ENCODE measurements at places on chromosomes 7 and 10.

GRCh38 chr10:7572391-7572790 is 94.4 kb downstream of the ITIH5 start:
- DNase-seq: no peak

DNA sequence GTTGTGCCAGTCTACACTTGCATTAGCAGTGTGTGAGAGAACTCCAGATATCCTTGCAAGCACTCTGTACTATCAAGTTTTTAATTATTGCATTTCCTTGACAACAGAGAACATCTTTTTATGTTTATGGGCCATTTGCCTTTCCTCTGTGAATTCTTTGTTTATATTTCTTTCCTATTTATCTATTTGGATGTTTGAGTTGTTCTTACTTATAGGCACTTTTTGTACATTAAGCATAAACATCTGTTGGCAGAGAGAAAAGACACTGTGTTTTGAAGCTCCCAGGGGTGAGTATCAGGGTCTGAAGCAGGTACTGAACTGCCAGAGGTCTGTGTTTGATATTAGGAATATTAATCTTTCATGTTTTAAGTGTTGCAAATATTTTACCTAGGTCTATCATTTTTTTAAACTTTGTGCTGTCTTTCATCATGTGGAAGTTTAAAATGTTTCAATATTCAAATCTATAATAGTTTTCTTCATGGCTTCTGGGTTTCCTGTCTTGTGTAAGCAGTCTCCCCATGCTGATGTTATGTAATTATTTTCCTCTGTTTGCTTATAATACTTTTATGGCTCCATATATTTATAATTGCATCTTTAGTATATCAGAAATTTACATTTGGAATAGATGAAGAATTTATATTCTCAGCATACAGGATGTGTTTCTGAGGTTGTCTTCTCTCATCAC is 17.7 kb upstream of the PDCD4 start:
- DNase-seq: no peak

- peak; percentile 23 for DNase-seq
Measured at GRCh38 chr10:60009710-60010383, 103.5 kb upstream of the CCDC6 start.

GRCh38 chr10:1559311-1559710 is 178.0 kb downstream of the ADARB2 start:
- DNase-seq: no peak

- DNase-seq: no peak
Measured at GRCh38 chr10:132520177-132520811, 17.3 kb upstream of the INPP5A start.

GRCh38 chr7:20141666-20142065 is 75.5 kb downstream of the MACC1 start:
- no peak for DNase-seq

- DNase-seq: no peak
Measured at GRCh38 chr10:104259999-104260774, 5.5 kb downstream of the GSTO1 start.

DNA sequence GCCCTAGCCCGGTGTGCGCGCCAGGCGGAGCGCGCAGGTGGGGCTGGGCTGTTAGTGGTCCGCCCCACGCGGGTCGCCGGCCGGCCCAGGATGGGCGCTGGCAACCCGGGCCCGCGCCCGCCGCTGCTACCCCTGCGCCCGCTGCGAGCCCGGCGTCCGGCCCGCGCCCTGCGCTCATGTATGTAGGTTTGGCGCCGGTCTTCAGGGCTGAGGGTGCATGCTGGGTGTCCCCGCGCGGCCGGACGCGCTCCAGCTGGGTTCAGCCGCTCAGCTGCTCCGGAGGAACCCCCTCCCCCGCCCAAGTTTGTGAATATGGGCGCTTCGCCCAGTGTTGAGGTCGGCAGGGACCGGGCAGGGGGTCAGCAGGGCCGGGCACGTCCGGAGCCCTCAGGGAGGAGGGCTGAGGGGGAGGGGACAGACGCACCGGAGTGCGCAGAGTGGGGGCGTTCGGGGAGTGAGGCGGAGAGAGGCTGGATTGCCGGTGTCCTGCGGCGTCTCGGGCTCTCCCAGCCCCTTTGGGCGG is 559 bp downstream of the VWC2 start:
- DNase-seq: no peak

DNA sequence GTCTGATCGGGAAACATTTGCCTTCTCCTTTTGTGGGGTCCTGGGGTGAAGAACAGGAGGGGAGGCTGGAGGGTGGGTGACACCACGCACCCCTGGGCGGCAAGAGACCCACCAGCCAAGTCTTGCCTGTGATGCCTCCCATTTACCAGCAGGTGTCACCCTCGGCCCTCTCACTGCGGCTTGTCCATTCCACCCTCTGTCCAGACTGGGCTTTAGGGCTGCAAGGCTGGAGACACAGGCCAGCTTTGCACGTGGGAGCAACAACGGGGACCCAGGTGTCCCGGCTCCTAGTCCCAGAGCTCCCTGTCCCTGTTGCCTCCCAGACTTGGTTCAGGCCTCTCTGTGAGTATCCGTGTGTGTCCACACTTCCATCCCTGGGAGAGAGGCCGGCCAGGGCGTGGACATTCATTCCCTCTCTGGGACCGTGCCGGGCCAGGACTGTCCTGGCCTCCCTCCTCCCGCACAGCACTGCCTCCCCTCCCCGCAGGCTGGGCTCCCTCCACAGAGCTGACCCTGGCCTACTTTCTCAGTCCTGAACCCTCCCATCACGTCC is 36.2 kb upstream of the GTF2IRD1 start:
- DNase-seq: peak; percentile 50

GRCh38 chr7:74039337-74039736 is 11.4 kb downstream of the ELN start:
- DNase-seq: no peak

DNA sequence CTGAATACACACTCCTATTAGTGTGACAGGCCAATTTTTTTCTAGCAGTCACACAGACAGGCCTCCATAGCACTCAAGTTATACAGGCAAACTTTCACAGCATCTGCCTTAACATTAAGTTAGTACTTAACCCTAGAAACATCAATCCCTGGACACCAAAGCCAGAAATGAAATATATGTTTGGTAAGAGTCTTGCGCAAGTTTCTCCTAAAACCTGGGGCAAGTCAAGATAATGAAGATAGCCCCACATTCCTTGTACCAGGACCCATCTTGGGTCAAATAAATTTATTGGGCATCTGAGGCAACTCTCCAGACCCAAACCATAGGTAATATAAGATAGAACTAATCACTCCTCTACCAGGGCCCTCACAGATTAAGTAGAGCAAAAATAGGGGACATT is 70.8 kb upstream of the ZNF92 start:
- DNase-seq: no peak

DNA sequence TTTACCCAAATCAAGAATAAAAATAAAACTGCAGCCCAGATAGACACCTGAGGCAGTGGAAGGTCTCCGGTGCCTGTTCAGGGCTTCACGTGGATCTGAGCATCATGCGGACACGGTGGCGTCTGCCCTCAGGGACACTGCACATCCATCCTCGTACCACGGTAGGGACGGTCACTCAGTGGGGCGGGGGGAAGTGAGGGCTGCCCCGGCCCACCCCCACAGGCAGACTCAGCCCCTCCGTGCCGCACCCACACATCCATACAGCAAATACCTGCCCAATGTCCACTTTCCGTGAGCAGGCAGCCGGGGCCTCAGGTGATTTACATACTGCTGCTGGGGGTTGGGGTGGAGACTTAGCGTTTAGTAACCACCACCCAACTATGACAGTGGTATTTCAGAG is 207.8 kb downstream of the DIP2C start:
- no peak for DNase-seq

GRCh38 chr7:40843338-40843985 is 708.7 kb downstream of the SUGCT start:
- no peak for DNase-seq

- no peak for DNase-seq
Measured at GRCh38 chr7:157278791-157279724, 57.7 kb upstream of the DNAJB6 start.

DNA sequence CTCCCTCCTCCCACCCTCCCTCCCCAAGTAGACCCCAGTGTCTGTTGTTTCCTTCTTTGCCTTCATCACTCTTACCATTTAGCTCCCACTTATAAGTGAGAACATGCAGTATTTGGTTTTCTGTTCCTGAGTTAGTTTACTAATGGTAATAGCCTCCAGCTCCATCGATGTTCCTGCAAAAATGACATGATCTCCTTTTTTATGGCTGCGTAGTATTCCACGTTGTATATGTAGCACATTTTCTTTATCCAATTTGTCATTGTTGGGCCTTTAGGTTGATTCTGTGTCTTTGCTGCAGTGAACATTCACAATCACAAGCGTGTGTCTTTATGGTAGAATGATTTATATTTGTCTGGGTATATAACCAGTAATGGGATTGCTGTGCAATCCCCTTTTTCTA is 51.8 kb upstream of the ARHGAP12 start:
- DNase-seq: no peak

DNA sequence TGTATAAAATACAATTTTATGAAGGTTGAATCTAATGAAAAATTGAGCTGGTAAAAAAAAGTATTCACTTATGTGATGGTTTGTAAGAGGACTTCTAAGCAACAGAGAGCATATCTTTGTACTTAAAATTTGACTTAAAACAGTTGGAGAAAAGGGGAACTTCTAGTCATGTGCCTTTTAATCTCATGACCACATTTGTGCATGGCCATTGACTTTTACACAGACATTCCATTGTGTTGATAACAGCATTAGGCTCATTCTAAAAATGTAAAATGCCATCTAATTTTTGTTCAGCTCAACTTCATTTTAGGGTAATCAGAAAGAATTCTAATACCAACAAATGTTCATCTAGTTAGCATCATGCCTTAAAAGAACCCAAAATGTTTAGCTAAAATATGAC is 119.9 kb downstream of the HPSE2 start:
- no peak for DNase-seq

- no peak for DNase-seq
Measured at GRCh38 chr10:63833411-63834060, 312.3 kb downstream of the REEP3 start.

DNA sequence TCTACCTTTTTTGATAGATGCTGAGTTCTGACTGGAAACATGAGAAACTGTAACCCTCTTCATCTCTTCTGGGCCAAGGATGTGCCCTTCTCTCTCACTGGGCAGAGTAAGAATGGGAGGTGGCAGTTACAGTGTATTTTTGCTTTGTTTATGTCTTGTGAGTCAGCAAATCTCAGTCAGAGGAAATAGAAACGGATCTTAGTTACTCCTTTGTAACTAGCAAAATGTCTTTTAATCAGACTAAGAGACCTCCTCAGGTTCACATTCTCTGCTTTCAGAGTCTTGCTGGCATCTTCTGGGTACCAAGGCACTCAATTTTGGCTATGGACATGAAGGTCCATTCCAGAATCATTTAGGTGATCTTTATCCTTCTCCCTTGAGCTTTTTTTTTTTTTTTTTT is 70.9 kb downstream of the HHEX start:
- no peak for DNase-seq

GRCh38 chr7:51472873-51473272 is 156.3 kb upstream of the COBL start:
- DNase-seq: no peak
